ENCODE measurements at places on chromosomes 11 and 22.

DNA sequence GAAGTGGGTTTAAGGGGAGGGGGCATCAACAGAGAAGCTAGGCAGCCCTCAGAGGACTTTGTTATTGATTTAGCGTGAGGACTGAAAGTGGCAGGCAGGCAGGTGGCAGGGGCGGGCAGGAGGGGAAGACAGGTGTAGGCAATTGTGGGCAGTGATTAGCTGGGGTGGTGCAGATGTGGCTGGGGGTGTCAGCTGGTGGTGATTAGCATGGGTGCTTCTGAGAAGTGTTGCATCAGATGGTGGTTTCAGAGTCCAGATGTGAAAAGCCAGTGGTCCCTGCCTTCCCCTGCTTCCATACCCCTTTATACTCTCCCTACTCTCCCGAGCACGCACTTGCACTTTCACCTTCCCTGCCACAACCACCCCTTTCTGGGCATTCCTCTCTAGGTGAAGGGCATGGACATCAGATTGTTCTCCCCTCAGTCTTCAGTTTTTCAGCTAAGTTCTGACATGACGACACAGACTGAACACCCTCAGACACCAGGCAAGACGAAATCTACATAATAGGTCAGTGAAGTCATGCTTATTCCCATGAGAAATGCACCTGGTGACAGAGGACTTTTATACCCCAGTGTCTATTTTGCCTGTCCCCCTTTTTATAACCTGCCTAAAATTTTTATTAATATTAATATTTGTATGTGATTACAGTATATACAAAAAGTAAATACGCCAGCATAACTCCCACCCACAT lies 435.7 kb upstream of the CADM1 start:
- DNase-seq: no peak

DNA sequence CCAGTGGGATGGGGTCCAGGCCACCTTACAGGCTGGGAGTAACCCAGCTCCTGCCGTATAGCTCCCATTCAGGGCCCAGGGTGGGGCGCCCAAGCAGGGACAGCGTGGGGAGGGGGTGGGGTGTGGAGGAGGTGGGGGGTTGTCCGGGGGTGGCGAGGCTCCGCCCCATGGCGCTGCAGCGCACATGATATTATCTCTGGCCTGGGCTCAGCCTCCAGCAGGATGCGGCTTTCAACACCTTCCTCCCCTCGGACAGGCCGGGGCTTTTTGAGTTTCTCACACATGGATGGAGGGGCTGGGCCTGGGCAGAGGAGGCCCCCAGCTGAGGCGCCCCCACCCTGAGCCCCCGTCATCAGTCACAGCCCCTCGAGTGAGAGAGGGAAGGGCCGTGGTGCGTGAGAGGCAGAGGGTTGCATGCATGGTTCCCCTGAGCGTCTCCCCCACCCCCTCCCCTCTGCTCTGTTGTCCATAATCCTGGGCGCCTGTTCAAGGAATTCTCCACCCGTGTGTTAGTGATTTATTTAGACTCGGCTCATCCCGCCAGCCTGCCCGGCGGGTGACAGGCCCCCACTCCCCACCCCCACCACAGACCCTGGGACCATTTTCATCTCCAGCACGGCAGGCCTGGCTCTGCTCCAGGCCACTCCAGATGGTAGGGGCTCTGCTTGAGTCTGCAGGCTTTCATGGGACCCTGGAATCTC lies 44.9 kb downstream of the WNT11 start:
- no peak for DNase-seq

- DNase-seq: no peak
Observed at GRCh38 chr22:31607696-31608095, 54.3 kb downstream of the PISD start.

DNA sequence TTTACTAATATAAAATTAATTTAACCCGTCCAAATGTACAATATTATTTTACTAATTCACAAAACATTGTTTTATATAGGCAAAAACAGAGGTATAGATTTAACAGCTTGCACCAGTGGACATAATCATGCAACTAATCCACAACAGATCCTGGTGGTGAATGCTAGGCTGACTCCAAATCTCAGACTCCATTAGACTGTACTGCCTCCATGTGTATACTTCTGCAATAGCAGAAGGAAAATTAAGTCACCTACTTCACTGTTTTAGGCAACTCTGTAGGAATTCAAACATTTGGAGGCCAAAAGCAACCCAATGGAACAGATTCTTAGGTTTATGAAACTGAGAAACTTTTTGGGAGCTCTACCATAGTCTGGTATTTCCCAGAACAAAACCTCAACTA lies 30.0 kb upstream of the RAB39A start:
- no peak for DNase-seq

All from stimulated activated CD8-positive, alpha-beta memory T cell treated with anti-CD3 and anti-CD28 coated beads, Interleukin-4, amount 100 ng/mL, for 4 hours (primary cell).